AG08396 (cell line): ENCODE measurements at places on chromosomes 2 and 18.

- DNase-seq, result no peak
These were observed 64.5 kb downstream of the AFF3 start for GRCh38 chr2:100077935-100078334.

DNA sequence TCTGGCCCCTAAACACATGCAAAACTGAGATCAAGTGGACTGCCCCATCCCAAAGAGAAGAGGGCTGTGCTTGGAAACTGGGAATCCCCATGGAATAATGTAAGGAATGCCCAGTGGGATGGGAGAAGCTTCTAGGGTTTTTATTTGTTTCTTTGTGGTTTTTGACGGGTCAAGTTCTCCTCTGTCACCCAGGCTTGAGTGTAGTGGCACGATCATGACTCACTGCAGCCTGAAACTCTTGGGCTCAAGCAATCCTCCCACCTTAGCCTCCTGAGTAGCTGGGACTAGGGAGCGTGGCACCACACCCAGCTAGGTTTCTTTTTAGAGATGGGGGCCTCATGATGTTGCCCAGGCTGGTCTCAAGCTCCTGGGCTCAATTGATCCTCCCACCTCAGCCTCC lies 101.7 kb upstream of the ZSWIM2 start:
- DNase-seq, result no peak

DNA sequence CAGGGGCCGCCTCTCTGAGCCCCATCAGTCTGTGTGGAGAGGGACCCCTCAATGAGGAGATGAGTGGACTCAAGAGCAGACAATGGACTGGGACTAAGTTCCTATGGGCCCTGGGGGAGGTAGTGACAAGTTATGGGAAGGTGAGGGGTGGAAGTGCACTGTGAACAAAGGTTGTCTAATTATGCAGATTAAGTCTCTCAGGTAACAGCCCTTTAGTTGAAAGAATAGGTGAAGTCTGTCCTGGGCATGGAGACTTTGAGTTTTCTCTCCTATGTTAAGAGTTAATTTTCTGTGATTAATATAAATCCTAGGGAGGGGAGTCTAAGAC lies 243.8 kb downstream of the FAM210A start:
- DNase-seq, result no peak

DNA sequence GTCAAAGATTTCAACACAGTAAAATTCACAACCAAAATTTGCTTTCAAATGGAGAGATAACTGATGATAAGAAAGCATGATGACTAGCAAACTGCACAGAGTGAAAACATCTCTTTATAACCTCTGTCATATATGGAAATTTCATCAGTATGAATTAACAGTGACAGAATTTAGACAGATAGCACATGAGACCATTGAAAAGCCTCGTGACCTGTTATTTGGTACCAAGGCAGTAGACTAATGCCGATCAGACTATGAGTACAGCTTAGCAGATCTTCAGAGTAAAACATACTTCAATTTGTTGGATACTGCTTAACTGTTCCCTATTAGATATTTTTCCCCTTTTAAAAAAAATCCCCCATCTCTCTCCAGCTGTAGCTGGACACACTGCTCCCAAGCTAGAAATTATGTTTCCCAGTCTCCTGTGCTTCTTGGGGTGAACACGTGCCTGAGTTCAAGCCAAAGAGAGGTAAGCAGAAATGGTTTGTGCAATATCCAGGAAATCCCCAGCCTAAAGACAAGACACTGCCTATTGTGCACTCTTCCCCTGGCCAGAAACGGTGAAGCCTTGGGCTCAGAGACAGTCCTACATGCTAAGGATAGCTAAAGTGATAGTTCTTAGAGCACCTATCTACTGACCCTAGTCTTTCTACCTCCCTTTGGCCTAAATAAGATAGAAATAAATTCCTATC lies 256.1 kb downstream of the NCKAP5 start:
- DNase-seq, result no peak

DNA sequence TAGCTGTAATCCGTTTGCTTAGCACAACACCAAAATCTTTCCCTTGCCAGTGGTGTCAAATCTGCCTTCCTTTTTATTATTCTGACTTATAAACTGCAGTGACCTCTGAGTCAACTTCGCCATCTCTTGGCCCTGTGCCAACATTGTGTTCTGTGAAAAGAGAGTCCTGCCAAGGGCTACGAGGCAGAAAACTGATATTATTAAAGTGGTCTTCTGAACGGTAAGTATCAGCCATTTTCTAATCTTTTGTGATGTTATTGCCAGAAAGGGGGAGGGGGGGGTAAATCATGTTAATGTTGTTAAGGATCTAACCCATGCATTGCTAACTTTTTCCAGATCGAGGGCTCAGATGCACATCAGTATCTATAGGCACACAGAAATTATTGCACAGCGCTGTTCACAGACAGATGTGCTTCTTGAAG lies 121.5 kb upstream of the LTBP1 start:
- DNase-seq, result no peak

DNA sequence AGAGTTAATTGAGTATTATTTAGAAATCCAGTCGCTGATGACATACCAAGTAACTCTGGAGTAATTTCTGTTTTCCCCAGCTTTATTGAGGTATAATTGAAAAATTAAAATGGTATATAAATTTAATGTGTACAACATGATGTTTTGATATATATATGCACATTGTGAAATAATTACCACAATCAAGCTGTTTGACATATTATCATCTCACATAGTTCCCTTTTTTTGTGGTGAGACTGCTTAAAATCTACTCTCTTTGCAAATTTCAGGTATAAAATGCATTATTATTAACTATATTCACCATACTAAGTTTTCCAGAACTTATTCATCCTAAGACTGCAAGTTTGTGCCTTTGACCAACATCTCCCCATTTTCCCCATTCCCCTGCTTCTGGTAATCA lies 25.0 kb upstream of the SPAG16 start:
- DNase-seq, result no peak

- DNase-seq, result peak; percentile 8
These were observed 231.7 kb downstream of the PARD3B start for GRCh38 chr2:204776781-204777559.

DNA sequence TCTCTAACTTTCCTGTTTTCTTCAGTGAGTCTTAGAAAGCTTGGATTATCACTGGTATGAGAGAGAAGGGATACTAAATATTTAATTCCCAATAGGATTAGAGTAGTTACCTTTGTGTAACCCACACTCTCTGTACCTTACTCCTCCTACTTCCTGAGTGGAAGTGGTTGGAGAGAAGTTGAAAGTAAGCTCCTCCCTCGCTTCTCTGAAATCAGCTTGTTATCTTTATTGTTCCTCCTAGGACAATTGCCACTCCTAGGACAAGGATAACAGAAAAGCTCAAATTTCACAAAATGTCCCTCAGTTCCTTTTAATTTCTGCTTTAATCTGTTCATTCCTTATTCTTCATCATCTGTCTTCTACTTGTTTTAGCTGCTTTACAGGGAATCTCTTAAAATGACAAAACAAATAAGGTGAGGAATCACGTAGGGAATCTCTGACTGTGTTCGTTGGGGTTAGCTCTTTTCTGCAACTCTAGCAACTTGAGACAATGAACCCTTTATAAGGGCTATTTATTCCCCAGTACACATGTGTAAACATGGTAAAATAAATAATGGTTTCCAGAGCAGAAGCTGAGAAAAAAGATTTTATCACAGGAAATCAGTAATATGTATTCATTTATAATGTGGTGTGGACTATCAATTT lies 8.6 kb downstream of the ITPRID2 start:
- no peak for DNase-seq

DNA sequence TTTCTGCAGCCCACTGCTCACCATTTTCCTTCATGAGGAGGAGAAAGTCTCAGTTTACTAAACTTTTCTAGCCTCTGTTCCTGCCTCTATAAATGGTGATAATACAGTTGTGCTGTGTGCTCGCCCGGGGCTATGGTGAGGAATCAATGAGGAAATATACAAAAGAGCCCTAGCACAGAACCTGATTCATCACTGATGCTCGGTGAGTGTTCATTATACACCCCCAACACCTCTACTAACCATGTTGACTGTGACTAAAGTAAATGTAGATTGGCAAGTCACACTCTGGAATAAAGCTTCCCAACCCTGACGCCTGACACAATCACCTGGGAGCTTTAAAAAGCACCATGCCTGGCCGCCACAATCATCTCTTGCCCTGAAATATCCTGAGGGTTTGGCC lies 118.8 kb upstream of the CYP1B1 start:
- DNase-seq, result no peak

DNA sequence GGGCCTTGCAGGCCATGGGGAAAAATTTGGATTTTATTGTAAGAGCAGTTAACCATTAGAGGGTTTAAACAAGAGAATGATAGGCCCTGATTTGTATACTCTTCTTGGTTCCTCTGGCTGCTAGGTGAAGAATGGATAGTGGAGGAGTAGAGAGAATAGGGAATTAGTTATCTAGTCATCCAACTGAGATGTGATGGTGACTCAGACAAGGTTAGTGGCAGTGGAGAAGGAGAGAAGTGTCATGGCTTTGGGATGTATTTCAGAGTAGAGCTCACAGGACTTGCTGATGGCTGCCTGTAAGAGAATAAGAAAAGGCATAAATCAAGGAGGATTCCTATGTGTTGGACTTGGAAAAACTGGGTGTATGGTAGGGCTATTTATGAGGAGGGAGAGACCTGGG lies 169.4 kb downstream of the PLCL1 start:
- no peak for DNase-seq

DNA sequence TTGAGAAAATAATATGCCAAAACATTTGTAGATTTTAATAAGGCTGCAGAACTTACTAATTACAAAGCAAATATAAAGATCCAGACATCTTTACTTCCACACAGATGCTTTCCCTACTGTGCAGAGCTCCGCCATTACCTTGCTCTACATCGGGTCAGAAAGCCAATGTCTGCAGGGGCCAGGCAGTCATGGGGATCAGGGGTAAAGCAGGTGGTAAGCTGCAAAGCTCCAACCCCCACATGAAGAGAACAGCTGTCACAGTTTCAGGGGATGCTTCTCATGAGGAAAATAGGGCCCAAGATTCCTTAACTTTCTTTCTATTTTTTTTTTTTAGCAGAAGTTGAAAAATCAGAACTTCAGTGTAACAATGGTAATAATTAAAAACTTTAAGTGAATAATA lies 102.7 kb downstream of the DCC start:
- DNase-seq, result no peak

DNA sequence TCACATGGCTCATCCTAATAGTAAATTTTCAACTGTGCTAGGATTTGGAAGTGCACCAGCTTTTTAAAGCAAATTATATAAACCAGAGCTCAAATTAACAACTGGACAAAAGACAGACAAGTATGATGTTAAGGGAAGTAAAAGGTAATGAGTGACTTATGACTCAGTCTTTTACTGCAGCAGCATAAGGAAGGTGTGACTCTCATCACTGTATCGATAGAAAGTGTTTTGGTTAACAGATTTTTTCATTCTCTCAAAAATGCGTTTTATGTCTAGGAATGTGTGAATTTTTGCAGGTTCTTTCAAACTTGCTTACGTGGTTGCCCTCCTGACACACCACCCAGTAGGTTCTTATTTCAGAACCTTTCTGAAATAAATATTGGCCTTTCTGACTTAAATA lies 244.2 kb upstream of the BOD1L2 start:
- DNase-seq, result no peak

DNA sequence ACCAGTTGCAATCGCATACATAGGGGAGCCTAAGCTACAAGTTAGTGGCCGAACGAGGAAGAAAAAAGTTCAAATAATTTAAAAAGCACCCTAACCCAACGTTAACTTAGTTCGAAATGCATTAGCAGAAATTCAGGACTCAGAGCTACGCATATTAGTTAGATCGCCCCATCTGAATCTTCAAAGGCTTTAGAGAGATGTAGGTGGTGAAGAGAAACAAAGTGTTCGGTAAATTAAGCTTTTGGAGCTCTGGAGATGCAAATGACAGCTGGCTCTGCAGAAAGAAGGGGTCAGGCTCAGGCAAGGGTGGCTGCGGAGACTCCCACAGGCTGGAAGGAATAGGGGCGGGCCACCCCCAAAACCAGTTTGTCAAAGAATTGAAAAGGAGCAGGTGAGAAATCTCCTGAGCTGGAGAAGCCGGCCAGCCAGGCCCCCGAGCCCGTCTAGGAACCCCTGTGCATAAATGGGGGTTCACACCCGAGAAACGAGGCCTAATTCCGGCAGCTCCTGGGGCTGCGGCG lies 621 bp downstream of the TXNL1 start:
- DNase-seq, result no peak

DNA sequence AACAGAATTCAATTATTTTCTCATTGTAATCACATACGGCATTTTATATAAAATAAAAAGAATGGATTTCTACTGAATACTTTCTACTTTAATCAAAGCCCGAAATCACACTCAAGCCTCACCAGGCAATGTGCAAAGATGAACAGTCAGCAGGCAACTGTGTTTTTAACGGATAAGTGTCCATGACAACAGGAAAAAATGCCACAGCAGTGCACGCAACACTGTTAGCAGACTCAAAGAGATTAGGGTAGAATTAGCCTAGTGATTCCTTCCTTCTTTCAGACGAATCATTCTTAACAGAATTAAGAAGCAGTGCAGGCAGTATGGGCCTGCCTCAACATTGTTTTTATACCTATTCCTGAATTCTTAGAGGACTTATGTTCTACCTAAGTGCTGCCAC lies 135.6 kb downstream of the CDH2 start:
- DNase-seq, result no peak

GRCh38 chr2:200172521-200172920 lies 134.0 kb upstream of the SPATS2L start:
- no peak for DNase-seq
